ENCODE measurements at places on chromosomes 7 and 10. TPM values are rescaled to one million over a fixed set of nuclear protein-coding genes. Genes with fewer than 3 reads are reported as not detected.

- DNase-seq, result no peak
Observed at GRCh38 chr7:90850471-90850870, 254.3 kb downstream of the CDK14 start.

DNA sequence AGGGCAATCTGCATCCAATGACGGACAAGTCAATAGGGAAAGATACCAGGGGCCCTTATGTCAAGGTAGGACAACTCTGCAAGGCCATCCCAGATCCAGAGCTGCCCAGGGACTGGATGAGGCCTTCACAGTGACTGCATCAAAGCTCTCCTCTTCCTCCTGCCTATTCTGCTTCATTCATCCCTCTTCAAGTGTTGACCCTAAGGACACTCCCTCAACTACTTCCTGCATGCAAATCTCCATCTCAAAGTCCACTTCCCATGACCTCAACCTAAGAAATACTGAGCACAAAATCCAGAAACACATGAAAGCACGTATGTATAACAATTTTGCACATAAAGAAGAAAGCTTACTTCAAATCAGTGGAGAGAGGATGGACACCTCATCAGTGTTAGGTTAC lies 182.3 kb downstream of the AVL9 start:
- DNase-seq, result no peak

Gene KNDC1
- polyA plus RNA-seq, result 7.0 TPM

Gene STAG3
- 30.1 TPM for polyA plus RNA-seq

DNA sequence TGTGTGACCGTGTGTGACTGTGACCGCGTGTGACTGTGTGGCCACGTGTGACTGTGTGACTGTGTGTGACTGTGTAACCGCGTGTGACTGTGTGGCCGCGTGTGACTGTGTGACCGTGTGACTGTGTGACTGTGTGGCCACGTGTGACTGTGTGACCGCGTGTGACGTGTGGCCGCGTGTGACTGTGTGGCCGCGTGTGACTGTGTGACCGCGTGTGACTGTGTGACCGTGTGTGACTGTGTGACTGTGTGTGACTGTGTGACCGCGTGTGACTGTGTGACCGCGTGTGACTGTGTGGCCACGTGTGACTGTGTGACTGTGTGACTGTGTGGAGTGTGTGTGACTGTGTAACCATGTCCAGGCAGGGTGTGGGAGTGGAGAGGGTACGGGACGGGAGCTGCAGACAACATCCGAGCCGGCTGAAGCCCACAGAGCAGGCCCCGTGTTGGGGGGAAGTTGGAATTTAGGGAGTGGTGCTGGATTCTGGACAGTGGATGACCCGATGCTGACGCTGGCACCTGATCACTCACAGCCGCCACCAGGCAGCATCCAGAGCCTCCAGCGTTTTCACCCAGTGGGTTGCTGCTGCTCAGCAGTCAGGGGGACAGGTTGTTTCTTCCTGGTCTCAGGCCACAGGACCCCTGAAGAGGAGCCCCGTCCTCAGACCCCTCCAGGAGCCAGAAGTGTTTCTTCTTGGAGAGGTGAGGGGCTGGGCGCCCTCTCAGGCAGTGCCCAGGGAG lies 503.5 kb downstream of the DNAJB6 start:
- no peak for DNase-seq

DNA sequence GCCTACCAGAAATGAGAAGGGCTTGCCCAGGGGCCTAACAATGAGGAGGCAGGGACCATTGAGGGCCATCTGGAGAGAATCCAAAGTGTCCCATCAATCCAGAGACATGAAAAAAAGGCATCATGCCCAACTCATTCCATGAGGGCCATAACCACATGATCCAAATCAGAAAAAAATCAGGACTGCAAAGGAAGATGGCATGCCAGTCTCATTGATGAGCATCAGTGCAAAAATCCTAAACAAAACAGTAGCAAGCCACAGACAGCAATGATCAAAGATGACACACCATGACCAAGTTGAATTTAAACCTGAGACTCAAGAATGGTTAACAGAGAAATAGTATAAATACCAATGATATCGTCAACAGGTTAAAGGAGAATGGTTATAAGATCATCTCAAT lies 7.0 kb upstream of the CYP3A4 start:
- no peak for DNase-seq

DNA sequence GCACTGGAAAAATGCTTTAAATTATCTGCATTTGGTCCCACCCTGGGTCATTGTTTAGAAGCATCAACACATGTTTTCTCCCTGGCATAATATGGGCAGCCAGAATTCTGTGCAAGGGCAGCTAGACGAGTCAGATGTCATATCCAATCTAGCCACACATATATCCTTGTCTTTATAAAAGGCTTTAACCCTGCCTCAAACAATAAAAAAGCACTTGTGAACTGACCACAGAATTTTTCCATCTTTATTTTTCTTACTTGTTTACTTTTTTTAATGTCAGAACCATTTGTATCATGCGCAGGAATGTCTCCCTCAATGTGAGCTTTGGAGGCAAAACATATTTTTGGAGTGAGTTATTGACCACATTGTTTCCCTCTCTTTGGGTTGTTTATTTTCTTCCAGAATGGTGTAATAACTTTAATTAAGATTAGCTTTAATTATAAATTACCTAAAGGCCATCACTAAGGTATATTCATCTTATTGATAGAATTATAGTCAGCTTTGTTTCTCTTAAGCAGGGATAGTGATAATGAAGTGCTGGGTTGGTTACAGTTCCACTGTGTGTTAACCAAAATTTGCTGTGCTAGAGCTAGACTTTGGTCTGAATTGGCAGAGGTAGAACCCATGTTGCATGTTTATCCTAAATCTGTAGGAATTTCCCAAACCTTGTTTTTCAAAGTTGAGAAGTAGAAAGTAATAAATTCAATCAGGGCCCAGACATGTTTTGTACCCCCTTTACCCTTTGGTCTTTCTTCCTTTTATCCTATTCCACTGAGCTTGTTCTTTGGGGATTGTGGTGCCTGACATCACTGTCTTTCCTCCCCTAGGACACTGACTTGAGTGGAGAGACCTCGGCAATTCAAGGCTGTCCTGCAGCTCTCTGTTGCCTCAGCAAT lies 1078.4 kb downstream of the KCNMA1 start:
- no peak for DNase-seq

Gene NUTM2D
- 10.6 TPM for polyA plus RNA-seq

Gene PRPS1L1
- polyA plus RNA-seq, result not detected

DNA sequence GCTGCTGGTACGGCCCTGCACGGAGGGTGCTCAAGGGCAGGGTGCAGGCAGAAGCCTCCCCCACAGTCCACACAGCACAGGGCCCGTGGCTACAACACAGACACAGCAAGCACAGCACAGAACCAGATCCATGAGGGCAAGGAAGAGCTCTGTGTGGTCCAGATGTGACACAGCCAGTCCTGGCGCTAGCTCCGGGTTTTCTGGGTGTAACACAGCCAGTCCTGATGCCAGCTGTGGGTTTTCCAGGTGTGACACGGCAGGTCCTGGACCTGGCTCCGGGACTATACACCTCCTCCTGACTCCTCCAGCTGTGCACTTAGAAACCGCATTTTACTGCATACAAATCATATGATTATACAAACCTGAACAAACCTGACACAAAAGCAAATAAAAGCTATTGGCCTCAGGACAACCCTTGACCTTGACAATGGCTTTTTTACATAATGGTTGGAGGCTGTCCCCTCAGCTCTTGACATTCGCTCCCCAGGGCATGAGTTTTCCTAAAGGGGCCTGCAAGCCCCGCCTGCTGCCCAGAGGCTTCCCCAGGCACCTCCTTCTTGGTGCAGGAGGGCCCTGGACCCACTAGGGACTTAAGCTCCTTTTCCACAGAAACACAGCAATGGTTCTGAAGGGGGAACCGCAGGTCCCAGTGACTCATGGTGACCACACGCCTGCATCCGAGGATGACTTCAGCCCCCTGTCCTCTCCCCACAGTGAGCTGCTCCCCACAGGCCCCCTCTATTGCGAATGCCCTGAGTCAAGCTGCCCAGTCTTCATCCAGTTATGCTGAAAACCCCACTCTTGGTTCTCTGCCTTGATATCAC lies 209.6 kb downstream of the PTPRN2 start:
- no peak for DNase-seq

Gene DRGX
- 0.09 TPM for polyA plus RNA-seq

Gene GJD4
- 0.21 TPM for polyA plus RNA-seq

DNA sequence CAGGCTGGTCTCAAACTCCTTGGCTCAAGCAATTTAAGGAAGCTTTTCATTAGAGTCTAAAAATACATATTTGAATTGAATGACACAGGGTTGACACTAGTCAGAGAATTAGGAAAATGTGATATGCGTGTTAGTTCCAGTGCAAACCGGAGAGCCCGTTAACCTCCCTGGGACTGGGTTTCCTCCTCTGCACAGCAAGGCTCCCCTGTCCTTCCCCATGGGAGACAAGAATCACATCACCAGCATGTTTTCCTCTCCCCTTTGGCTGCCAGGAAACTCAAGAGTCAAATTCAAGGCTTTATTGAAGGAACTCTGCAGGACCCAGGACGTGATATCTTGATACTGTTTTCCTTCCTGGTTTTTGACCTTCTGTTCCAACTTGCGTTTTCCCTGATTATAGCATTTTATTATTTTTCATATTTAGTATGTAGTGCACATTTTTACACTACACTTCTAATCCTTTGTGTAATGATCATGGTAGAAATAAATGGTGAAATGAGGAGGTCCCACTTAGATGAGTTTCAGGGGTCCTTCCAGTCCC lies 24.9 kb downstream of the GSTO2 start:
- DNase-seq, result no peak

- DNase-seq, result peak; percentile 91
Observed at GRCh38 chr7:94374721-94375566, 19.8 kb upstream of the COL1A2 start.

DNA sequence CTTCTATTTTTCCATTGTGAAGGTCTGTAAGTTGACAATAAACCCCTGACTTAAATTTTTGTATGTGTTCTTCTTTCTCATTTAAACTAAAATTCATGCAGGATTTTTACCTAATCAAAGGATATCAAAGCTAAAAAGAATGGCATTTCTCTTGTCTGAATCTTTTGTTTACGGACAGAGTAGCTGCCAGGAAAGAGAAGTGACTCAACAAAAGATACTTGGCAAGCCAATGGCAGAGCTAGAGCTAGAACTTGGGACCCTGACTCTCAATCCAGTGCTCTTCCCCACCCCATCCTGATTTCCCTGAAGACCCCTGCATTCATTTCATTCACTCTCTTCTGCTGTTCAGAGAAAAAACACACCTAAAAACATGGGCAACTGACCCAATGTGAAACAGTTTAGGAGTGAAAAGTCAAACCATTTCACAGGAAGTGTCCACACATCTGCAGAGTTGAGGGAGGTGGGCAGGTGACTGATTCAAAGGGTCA lies 40.2 kb upstream of the PDLIM1 start:
- no peak for DNase-seq

Gene RPEL1
- 0.11 TPM for polyA plus RNA-seq

Gene NEUROD6
- polyA plus RNA-seq, result not detected

Gene CFAP58
- 0.45 TPM for polyA plus RNA-seq

- no peak for DNase-seq
Observed at GRCh38 chr7:859359-860030, 16.9 kb upstream of the GET4 start.

DNA sequence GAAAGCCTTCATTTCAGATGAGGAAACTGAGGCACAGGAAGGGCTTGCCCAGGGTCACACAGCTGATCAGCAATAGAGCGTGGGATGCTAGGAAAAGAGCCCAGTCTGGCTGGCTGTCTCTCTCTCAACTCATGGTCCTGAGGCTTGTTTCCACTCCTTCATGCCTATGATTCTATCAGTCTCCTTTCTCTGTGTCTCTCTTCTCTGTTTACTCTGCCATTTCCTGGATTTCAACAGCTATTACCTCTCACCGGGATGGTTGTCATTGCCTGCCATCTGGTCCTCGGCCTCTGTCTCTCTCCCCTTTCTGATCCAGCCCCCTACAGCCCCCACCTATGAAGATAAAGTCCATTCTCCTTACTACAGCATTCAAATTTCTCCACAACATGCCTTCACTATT lies 93.3 kb upstream of the AGBL3 start:
- DNase-seq, result no peak

- DNase-seq, result no peak
Observed at GRCh38 chr7:102028206-102028826, 210.9 kb downstream of the CUX1 start.

- DNase-seq, result no peak
Observed at GRCh38 chr7:147173883-147174282, 1057.3 kb downstream of the CNTNAP2 start.

DNA sequence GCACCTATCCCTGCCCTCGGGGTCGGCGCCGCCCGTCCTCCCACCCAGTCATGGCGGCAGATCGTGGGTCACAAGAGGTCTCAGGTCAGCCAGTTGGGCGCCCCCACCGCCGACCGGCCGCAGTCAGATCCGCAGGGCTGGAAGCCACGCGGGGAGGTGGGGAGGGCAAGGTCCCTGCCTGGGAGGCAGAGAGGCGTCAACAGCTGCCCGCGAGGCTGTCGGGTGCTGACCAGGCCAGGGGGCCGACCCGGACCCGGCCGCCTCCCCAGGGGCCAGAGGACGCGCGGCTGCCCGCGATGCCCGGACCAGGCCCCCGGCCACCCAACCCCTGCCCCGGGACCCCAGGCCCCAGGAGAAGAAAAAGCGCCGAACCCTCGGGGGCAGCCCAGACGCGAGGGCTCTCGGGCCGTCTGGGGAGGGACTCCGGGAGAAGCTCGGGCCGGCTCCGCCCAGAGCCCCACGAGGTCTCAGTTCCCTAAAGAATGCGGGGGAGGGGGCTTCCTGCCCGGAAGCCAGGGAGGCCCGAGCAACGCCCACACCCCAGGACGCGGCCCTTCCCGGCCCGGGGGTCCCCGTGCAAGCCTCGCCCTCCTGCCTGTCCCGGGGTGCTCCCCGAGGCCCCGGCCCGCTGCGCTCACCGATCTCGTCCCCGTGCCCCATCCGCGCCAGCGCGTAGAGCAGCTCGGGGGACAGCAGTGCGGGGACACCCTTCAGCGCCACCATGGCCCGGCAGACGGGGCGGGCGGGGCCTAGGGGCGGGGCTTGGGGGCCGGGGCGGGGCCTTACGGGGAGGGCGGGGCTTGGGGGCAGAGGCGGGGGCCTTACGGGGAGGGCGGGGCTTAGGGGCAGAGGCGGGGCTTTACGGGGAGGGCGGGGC lies at the start of gene FUOM:
TSS of gene FUOM (minus strand) at position 735 of the 877 bp plus-strand sequence. CDS start at position 723, 12 bp downstream.
- DNase-seq, result peak; percentile 87

Gene MMRN2
- 23.5 TPM for polyA plus RNA-seq

GRCh38 chr10:24340883-24341282 lies 131.9 kb downstream of the KIAA1217 start:
- no peak for DNase-seq

DNA sequence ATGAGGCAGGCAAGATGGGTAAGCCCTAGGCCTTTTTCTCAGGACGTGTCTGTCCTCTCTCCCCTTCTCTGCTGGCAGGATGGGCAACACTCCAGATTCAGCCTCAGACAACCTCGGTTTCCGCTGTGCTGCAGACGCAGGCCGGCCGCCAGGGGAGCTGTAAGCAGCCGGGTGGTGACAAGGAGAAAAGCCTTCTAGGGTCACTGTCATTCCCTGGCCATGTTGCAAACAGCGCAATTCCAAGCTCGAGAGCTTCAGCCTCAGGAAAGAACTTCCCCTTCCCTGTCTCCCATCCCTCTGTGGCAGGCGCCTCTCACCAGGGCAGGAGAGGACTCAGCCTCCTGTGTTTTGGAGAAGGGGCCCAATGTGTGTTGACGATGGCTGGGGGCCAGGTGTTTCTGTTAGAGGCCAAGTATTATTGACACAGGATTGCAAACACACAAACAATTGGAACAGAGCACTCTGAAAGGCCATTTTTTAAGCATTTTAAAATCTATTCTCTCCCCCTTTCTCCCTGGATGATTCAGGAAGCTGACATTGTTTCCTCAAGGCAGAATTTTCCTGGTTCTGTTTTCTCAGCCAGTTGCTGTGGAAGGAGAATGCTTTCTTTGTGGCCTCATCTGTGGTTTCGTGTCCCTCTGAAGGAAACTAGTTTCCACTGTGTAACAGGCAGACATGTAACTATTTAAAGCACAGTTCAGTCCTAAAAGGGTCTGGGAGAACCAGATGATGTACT lies 13.1 kb downstream of the PHKG1 start:
- DNase-seq, result no peak
